ENCODE measurements at places on chromosomes 7 and 10. TPM values are rescaled to one million over a fixed set of nuclear protein-coding genes. Genes with fewer than 3 reads are reported as not detected.

POM121C gene
- total RNA-seq = 39.7 TPM

NUB1 gene
- total RNA-seq = 43.6 TPM

VWC2 gene
- not detected for total RNA-seq

MACC1 gene
- total RNA-seq = not detected

CALD1 gene
- total RNA-seq = 153 TPM

CALML5 gene
- not detected for total RNA-seq

SLC26A3 gene
- total RNA-seq = not detected

TEX36 gene
- total RNA-seq = not detected

ADRB1 gene
- total RNA-seq = 1.1 TPM

ANKRD61 gene
- total RNA-seq = 0.26 TPM

WNT2 gene
- not detected for total RNA-seq

AGAP5 gene
- 2.4 TPM for total RNA-seq

ADAMTS14 gene
- 0.11 TPM for total RNA-seq

RASSF4 gene
- total RNA-seq = 5.0 TPM

REEP3 gene
- total RNA-seq = 24.9 TPM

ANKRD2 gene
- total RNA-seq = 7.4 TPM

OR2A7 gene
- total RNA-seq = not detected

GIMAP1 gene
- not detected for total RNA-seq

SFRP5 gene
- 3.3 TPM for total RNA-seq

SLC26A5 gene
- not detected for total RNA-seq

SFXN2 gene
- total RNA-seq = 3.4 TPM

PFKP gene
- 558 TPM for total RNA-seq

TMEM60 gene
- 26.0 TPM for total RNA-seq

GPR141 gene
- total RNA-seq = not detected

SMO gene
- 13.8 TPM for total RNA-seq

MAGI2 gene
- total RNA-seq = 0.45 TPM

PRSS37 gene
- total RNA-seq = not detected

OR2A1 gene
- total RNA-seq = not detected

ELN gene
- 0.12 TPM for total RNA-seq

UCMA gene
- not detected for total RNA-seq

NOBOX gene
- total RNA-seq = not detected

LBX1 gene
- total RNA-seq = not detected

NPFFR1 gene
- 0.02 TPM for total RNA-seq

WEE2 gene
- total RNA-seq = not detected

COBL gene
- total RNA-seq = 3.2 TPM

ADARB2 gene
- total RNA-seq = 0.18 TPM

VENTX gene
- total RNA-seq = not detected

TFR2 gene
- 2.2 TPM for total RNA-seq

ABCC2 gene
- 114 TPM for total RNA-seq

PMPCB gene
- total RNA-seq = 62.0 TPM

ZNF212 gene
- 9.2 TPM for total RNA-seq

SLC26A4 gene
- 0.02 TPM for total RNA-seq

OR13A1 gene
- not detected for total RNA-seq

HSPA14 gene
- 39.5 TPM for total RNA-seq

ABCB1 gene
- total RNA-seq = 0.46 TPM

OR6V1 gene
- total RNA-seq = not detected

GIMAP7 gene
- total RNA-seq = not detected

HTR5A gene
- not detected for total RNA-seq

GSTO2 gene
- total RNA-seq = 1.9 TPM
